NCI-H446 treated with DMSO at 0.1 percent for 48 hours (cell line): ENCODE measurements at places on chromosomes 13 and 19.
A peak's percentile ranks its signal among the peaks of the same experiment; 100 is the strongest.

DNA sequence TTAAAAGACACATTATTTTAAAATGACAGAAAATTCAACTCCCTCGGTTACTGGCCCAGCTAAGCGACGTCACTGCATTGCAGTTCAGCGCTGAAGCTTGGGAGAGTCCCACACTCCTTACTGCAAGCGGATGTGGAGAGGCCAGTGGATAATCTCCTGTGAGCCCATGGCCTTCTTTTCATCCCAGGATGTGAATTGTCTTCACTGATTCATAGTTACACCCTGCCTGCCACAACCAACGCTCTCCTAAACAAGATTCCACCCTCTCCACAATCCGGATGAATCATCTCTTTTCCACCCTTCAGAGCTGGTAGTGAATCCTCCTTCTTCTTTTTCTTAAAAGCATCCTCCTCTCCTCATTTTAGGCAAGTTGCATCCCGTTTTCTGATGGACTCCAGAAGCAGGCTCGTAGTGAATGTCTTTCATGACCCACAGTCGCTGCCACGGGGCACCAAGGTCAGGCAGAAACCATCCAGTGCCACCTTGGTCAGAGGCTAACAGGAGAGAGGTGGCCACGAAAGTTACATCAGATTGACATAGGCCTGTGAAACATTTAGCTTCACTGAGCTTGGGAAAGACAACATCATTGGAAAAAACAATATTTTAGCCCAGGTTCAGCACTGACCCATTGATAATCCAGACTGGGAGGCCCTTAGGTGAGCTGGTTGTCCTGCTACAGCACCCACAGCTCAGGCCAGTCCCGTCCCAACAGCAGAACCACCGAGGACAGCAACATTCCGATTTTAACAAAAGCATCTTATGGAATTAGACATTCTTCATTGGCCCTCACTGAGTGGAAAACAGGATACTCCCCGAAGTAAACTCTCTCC, 2.0 kb downstream of the GJB2 start:
- no peak for DNase-seq

- DNase-seq, result no peak
Observed at GRCh38 chr13:113539822-113540221, 44.7 kb upstream of the TFDP1 start.

DNA sequence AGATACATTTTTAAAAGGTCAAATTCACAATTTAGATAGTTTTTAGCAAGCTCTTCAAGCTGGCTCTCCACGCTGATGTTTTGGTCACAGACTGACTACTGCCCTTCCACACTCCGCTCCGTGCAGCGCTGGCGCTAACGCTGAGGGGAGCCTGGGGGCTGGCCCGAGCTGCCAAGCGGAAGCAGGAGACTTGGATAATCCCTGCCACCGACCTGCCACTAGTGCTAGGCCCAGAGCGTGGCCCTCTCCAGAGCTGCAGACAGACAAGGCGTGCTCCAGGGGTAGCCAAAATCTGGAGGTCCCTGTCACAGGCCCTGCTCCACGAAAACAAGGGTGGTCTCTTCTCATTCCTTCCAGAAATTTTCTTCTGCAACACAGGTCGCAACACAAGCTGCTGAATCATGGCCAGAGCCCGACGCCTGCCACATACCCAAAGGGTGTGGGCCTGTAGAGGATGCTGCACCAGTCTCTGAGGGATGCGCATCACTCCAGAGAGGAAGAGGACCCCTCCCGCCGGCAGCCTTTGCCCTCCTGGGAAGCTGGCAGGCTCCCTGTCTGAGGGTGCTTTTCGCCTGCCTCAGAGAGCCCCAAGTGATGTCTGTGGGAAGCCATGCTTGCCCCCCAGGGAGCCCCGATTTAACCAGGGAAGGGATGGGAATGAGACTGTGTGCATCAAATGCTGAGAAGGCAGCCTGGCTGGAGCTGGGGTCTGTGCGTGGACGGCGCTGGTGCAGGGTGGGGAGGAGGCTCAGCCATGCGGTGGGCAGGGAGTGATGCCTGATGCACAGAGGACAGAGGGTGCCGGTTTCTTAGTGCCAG, 21.6 kb downstream of the CAPS start:
- no peak for DNase-seq

GRCh38 chr13:34303346-34303745, 485.4 kb downstream of the RFC3 start:
- DNase-seq, result no peak

DNA sequence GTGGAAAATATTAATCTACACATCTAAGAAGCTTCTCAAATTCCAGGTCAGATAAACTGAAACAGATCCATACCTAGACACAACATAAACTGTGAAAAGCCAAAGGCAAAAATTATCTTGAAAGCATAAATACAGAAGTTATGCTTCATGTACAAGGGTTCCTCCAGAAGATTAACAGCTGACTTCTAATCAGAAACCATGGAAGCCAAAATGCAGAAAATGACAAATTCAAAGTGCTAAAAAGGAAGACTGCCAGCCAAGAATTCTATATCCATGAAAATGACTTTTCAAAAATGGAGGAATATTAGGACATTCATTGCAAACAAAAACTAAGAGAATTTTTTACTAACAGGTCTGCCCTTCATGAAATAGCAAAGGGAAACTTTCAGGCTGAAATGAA, 72.8 kb downstream of the MYO16 start:
- no peak for DNase-seq

GRCh38 chr19:46383171-46383815, 30.1 kb downstream of the CCDC8 start:
- DNase-seq, result no peak

GRCh38 chr19:51535535-51535934, 4.1 kb upstream of the SIGLEC6 start:
- no peak for DNase-seq

DNA sequence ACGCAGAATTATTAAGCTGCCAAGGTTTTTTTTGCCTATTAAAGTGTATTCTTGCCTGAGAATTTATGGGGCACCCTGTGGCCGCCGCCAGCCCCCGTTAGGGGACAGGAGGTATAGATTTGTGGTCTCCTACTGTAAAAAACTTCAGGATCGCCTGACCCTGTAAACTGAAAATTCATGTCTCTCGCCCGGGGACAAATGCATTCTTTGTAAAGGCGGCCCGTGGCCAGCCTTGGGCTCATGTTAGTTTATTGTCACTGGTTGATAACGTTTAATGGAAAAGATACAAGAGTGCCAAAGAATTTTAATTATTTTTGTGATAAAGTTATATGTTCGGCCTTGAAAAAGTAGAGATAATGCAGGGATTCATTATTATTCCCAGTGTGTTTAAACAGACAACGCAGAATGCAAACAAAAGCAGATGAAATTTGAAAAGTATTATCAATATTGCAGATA, 141.7 kb downstream of the URI1 start:
- no peak for DNase-seq

DNA sequence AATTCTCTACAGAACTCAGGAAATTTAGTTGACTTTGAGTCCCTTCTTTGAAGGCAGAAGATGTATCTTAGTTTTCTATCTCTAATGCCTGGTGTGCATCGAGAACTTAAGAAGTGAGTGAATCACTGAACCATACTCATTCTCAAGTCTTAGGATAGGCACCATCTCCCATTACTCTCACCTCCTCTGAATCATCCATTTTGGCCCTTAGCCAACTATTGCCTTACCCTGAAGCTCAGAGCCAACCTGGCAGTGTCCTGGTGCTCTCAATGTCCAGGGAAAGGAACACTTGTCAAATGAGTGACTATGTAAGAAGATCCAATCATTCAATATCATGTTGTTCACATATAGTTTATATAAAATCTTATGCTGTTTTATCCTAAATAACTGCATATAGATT, 146.6 kb downstream of the RGCC start:
- peak; percentile 6 for DNase-seq

DNA sequence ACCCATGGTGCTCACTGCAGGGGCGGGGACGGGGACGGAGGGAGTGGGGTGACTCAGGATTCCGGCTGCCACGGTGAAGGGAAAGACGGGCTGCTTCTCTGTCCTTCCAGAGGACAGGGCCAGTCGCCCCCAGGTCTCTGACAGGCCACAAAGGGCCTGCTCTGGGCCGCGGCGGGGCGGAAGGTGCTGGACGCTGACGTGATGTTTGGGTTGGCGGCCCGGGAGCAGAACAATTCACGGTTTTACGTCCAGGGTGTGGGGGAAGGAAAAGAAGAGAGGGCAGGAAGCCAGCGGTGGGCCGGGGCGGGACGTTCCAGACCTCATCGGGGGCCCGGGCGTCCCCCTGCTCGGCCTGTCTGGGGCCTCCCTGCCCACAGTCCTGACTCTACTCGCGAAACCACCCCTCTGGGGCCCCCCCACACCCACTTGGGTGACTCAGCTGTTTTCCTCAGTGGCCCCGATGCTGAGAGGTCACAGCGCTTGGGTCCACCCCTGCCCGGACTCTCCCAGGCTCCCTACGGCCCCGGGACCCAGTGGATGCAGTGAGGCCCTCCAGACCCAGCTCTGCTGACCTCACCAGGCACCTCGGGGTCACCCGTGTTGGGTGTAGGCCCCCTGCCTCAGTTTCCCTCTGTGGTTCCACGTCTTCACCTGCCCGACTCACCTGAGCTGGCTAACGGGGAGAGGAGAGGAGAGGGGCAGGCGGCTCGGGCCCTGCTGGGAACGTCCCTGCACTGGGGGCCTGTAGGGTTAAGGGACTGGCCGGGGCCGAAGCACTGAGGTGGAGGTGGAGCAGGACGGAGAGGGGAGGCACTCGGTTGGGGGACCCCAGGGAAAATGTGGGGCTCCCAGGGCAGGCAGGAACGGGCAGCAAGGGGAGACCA, 29.2 kb downstream of the PIP5K1C start:
- DNase-seq, result no peak

- no peak for DNase-seq
Observed at GRCh38 chr13:96141032-96141431, 51.1 kb downstream of the HS6ST3 start.

DNA sequence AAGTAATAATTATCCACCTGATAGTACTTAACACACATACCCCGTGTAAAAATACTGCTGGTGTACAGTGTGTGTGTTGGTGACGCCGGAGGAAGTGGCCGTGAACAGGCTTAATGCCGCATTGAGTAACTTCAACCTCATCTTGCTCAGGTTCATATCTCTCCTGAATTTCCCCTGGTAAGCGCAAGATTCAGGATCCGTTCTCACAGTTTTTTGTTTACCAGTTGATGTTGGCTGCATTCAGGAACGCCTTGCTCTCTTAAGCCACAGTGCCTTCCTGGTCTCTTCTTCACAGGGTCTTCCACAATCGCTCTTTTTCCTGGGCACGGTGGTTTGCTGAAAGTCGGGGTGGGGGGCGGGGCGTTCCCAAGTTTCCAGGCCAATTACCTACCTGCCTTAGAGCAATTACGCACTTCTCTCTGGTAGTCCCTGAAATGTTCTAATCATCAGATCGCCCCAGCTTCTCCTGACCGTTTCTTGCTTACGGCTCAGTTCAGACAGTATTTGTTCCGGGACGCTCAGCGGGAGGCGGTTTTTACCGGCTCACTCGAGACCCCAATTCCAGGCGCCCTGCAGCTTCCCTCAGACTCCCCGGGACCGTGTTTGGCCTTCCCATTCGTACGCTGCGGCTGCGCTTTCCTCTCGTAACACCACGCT, 706 bp upstream of the DNAJC3 start:
- DNase-seq, result no peak

DNA sequence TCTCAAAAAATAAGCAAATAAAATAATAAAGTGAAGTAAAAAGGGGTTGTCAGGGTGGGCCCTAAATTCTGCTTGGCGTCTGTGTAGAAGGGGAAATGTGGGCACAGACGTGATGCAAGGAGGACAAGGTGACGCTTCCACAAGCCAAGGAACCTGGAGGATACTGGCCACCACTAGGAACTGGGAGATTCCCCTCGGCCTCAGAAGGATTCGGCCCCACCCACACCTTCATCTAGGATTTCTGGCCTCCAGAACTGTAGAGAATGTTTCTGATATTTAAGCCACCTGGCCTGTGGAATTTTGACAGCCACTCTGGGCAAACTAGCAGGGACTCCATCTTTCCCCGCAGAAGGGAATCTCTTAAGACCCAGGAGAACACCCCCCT, 1.1 kb downstream of the PLEKHJ1 start:
- no peak for DNase-seq

GRCh38 chr19:911197-912033, 1.6 kb downstream of the R3HDM4 start:
- no peak for DNase-seq

DNA sequence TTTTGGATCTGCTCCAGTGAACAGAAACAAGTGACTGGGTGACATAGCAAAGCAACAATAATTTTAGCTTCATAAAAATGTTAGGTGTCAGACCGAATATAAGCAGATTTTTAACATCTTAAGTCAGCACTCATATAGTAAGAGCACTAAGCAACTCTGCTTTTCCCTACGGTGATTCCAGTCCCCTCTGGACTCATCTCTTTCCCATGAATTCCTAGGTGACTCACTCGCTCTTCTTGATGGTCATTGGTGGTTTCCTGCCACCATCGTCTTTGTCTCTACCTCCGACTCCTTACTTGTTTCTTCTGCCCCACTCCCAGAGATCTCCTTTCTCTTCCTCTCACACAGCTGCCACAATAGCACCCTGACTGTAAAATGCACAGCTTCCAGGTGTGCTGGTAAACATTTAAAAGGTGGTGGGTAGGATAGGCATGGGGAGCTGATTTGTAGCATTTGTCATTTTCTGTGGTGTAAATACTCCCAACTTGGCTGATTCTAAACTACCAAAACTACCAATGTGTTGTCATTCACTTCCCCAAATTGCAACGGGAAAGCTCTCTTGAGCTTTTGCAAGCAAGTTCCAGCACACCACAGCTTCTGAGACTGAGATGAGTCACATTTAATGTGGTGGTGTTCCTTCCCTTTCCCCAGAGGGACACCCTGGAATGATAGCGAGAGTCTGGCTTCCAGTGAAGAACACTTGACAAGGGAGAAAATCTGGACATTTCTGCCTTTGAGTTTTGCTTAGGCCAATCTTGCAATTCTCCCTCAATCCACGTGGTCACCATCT, 42.8 kb upstream of the CLDN10 start:
- DNase-seq, result no peak

DNA sequence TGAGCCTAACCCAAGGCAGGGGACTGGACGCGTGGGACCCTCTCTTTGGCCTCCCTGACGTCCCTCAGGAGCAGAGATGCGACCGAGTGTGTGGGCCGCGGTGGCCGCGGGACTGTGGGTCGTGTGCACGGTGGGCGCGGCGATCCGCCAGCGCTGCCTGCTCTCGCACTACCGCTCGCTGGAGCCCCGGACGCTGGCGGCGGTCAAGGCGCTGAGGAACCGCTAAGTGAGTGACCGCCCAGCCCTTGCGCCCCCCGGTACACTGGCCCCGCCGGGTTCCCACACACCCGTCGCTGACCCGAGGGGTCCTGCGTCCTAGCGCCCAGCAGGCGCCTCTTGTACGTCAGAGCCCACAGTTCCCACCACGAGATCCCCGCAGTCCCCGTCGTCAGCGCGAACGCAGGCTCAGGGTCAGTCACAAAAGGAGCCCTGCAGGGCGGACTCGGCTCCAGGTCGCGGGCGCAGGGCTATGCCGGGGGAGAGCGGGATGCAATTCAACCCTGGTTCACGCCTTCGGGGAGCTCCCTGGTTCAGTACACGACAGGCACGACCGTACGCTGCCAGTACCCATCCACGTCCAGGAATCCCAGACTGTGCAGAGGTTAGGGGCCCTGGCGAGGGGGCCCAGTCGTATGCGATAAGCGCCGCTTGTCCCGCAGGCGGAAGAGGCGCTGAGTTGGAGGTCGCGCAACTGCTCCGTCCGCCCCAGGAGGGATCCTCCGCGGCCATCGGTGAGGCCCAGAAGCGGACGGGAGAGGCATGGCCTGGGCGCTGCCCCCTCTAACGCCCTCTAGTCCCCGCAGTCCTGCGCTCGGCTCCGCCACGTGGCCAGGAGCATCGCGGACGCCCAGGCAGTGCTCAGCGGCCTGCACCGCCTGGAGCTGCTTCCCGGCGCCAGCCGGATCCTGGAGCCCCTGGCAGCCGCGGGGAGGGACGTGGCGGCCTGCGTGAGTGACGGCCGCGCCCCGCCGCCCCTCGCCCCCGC, 3.6 kb upstream of the IFNL2 start:
- no peak for DNase-seq
